ENCODE measurements at places on chromosomes 4 and X.

DNA sequence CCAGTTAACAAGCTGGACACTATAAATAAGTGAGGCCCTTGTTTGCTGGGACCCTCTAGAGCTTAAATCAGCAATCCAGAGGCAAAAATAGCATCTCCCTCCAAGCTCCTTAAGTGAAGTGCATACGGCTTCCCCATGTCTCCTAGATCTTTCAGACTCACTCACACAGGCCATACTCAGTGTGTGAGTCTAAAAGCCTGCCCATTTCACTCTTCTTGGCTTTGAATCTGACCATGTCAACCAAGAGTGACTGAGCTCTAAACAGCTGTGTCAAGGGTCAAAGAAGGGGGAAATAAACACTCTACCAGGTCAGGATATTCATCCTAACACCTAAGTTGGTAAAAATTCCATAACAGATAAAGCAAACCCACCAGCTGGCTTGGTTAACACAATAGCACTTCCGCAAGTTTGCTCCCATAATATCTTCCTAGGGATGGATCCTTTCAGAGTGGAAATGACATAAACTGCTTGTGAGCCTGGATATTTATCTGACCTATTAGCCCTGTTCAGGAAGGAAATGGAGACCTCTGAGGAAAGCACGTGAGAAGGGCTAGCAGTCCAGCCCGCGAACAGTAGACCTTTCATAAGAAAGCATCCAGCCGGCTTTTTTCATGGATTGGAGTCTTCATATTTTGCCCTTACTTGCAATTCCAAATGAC, 65.6 kb downstream of the MID1 start:
- DNase-seq, result no peak

DNA sequence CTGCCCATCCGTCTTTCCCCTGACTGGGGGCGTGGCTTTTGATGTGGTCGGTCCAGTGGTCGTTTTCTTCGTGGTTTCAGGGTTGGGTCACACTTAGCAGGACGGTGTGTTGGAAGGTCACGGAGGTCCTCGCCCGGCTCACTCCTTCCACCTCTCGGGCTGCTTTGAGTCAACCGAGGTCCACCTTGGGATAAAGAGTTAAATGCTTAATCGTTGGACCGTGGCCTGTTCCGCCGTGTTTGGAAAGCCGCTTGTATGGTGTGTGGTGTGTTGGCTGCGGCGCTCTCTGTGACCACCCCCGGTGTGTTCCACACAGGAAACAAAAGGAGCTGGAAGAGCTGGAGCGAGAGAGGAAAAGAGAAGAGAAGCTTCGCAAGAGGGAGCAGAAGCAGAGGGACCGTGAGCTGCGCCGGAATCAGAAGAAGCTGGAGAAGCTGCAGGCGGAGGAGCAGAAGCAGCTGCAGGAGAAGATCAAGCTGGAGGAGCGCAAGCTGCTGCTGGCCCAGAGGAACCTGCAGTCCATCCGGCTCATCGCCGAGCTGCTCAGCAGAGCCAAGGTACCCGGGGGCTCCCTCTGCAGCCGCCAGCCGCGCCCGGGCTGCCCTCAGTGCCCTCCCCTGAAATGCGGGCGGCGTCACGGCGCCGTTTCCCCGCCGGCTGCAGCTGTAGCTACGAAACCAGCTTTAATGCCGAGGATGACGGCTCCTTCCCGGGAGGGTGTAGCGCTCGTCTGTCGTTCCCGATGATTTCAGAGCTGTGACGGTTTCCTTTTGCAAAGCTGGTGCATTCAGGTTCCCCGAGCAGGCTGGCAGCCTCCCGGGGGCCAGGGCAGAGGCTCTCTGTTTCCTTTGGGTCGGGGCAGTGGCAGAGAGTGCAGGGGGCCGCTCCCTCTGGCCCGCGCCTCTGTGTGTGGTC, 7.7 kb downstream of the AKAP17A start:
- no peak for DNase-seq

DNA sequence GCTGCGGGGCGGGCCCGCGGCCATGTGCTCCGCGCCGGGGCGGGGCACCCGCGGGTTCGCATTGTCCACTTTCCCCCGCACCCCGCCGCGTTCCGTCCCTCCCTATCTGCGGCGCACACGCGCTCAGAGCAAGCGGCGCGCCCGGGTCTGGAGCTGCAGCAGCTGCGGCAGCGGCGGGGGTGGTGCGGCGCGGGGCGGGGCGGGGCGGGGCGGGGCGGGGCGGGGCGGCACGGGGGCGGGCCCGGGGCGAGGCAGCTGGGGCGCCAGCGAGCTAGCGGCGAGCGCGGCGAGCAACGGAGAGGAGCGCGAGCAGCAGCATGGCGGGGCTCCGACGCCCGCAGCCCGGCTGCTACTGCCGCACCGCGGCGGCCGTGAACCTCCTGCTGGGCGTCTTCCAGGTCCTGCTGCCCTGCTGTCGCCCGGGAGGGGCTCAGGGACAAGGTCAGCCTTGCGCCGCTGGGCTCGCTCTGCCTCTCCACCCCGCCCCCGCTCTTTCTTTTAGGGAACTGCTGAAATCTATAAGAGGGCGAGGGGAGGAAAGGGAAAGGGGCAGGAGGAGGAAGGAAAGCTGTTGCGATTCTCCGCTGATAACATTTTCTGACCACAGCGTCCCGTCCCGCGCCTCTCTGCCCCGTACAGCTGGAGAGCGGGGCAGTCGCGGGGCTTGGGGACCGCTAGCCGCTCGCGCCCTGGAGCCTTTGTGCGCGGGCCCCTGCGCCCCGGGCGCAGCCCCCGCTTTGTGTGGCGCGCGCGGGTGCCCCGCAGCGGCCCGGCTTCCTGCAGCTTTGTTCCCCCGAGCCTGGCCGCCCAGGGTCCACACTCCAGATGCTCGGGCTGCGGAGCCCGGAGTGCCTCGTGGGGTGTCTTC, at the start of gene TMEM131L:
TSS of gene TMEM131L (plus strand) at position 280 of the 868 bp plus-strand sequence. CDS start at position 318, 38 bp downstream.
- DNase-seq, result peak; percentile 71

DNA sequence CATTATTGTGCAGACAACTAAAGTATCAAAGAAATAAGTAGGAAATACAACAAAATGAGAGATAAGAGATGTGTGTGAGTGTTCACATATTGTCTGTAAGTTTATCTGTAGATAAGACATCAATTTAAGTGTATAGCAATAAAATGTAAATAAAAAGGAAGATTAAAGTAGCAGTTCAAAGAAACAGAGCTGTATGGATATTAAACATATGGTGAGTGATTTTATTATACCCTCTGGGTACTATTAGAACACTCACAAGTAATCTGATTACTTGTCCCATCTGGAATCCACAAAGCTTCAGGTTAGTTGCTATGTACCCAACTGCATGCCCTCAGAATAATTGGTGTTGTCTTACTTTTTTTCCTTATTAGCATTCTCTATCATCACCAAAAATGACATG, 747.9 kb upstream of the ADGRL3 start:
- no peak for DNase-seq

DNA sequence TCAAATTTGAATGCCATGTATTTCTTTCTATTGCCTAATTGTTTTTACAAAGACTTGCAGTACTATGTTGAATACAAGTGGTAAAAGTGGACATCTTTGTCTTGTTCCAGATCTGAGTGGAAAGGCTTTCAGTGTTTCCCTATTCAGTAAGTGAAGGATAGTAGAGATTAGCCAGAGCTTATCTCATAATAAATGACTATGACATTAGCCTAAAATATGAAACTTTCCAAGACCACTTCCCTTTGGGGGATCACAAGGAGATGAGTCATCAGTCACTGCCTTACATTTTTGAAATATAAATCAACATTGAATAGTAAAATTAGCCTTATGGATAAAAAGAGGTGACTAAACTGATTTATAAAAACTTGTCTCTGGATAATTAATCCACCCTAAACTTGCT, 554.1 kb upstream of the MAGEB2 start:
- DNase-seq, result no peak

- DNase-seq, result no peak
These were observed 99.0 kb downstream of the CAMK2D start for GRCh38 chr4:113662581-113662980.

DNA sequence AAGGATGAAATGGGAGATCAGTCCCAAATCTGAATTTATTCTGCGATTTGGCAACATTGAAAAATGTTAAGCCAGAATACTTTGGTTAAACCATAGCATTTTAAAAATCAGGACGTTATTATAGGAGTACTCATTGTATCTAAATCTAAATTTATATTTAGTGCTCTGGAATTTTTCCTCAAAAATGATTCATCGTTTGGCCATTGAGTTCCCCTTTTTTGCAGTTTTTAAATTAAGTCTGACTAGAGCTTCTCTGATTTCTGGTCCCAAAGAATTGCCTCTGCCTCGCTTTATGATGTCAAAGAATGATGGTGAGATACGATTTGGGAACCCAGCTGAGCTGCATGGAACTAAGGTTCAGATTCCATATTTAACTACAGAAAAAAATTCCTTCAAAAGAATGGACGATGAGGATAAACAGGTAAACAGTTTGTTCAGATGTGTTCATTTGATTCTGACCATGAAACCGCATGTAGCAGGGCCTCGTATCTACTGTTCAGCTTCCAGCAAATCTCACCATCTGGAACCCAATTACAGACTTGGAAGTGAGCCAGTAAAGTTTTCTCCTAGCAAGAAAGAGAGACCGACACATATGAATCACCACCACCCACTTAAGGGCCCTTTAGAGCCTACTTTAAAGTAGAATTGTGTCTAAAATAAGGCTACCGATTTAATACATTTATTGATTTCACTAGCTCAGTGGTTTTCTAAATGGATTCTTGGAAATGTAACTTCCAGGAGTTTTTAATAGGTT, 75.6 kb downstream of the REPS2 start:
- DNase-seq, result no peak

GRCh38 chrX:48477960-48478755, 2.2 kb downstream of the FTSJ1 start:
- no peak for DNase-seq

- no peak for DNase-seq
These were observed 56.4 kb upstream of the DDIT4L start for GRCh38 chr4:100246697-100247096.

DNA sequence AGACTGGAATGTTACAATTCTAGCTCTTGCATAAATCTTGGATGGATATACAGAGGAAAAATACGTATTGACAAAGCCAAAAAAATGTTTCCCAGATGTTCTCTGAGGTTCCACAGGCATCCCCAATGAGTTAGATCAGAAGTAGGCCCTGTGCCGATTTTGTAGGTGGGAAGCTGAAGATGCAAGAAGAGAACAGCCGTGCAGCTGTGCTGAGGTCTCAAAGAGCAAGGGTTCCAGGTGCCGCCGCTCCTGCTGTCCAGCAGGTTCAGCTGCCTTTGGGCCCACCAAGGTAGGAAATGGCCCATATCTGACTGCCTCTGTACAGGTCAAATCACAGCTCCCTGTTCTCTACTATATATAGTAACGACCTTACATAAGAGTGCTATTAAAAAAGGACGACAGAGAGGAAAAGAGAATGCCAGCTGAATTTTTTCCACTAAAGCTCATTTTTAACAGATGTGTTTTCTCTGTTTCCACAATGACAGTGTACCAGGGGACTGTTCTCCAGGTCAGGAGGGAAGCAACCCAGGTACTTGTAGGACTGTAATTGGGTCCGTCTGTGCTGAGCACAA, 155.6 kb downstream of the CBR4 start:
- DNase-seq, result no peak

DNA sequence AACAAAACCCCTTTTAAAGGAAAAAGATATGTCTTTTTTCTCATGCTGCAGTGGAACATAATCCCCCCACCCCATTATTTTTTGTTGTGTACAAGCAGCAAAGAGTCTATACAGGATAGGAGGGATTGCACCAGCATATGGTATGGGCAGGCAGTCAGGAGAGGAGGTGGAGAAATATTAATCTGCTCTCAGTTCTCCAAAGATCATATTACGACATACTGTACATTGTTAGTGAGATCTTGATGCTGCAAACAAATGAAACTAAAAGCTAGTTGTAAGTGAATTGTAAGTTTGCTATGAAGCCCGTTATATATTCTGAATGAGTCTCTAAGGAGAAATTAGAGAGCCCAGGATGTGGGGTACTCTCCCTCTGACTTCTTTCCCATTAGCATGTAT, 75.3 kb downstream of the RAPGEF2 start:
- DNase-seq, result no peak

DNA sequence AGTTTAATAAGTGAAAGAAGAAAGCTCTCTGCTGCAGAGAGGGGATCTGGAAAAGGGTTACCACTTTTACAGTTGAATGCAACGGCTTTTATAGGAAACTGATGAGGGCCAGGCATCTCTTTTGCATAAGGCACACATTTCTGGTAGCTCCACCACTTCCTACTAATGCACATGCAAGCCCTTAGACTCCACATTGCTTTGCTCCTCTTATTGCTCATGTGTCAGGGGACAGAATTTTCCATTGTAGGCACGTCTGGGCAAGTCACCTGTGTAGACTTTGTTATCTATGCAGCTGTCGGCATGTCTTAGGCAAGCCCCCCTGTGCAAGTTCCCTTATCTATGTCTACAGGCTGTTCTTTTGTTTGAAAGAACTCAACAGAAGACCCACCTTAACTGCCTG, 294.6 kb upstream of the STS start:
- no peak for DNase-seq

DNA sequence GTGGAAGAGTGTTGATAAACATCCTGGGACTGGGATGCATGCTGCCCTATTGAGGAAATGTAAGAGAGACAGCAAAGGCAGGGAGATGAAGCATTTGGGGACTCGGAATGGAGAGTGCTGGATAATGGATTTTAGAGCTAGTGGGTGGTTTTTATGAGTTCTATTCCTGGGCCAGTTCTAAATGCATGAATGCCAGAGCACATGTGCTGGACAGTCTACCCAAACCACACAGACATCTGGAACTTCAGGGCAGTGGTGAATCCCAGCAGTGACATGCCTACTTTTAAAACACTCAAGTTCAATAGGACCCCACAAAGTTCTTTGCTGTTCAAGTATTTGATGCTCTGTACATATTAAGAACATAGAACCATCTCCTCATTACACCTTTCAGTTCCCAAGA, 133.9 kb downstream of the CBR4 start:
- DNase-seq, result no peak

DNA sequence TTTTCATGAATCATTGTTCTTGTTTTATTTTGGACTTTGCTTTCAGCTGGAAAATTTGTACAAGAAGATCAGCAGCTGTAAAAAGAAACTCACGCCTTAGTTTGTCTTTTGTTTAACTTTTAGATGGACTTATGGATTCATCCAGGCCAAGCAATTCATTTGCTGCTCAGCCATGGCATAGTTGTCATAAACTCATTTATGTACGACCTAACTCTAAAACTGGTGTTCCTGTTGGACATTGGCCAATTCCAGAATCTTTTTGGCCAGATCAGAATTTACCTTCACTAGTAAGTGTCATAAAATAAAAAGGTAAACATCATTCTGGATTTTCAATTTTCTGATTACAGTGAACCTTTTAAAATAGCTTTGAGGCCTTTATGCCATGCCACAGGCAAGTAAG, 29.1 kb downstream of the INTS6L start:
- DNase-seq, result no peak

All from RWPE1 (cell line).